ENCODE measurements at places on chromosomes 16 and 17.

DNA sequence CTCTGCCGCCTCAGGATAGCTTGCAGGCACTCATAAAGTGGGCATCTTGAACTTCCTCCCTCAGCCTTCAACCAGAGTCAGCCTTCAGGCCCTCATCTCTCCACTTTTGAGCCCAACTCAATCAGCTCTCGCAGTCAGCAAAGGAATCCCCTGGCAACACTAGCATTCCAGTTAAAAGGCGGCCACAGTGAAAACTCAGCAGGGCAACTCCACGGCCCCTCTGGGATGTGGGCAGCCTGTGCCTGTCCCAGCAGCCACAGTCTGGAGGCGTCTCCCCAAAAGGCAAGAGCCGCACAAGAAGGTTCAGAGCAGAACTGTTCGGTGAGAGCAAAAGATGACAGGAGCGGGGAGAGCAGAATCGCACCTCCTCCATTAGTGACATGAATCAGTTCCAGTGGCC lies 9.0 kb downstream of the TMEM11 start:
- no peak for DNase-seq

DNA sequence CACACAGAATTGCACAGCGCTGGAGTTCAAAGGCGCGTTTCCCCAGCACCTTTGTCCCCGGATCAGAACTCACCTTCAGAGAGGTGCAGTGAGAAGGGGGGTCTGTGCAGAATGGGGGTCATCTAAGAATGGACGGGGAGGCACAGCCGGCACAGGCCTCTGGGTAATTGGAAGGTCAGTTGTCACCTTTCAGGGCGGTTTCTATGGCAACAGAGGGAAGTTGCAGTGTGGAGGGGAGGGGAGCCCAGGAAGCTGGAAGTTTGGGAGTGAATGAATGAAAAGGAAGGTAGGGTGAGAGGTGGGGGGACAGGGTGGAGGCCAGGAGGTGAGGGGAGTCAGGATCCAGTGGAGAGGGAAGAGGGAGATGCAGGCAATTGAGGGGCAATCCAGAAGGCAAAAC lies 12.4 kb upstream of the KCNG4 start:
- DNase-seq: no peak

- no peak for DNase-seq
These were observed 48.3 kb upstream of the ERN1 start for GRCh38 chr17:64178011-64178825.

DNA sequence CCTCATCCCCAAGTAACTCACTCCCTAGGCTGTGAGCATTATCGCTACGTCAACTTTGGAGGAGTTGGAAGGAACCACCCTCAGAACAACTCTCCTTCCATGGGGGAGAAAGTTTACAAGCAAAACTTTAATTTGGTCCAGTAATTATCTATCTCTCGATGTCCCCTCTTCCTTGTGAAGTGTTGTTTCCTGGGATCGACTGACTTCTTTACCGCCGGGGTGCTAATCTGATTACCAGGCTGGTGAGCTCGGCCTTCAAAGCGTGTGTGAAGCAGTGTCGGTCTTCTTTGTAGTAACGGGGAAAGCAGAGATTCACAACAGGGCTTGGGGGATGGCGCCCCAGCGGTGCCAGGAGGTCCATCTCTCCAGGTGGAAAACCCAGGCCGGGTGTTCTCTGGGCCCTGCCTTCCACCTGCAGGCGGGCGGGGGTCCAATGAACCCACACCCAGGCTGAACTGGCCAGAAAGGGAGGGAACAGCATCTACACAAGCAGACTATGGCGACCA lies 14.5 kb upstream of the FOXF1 start:
- DNase-seq: no peak

- no peak for DNase-seq
These were observed 7.2 kb upstream of the HSD11B2 start for GRCh38 chr16:67423611-67424260.

GRCh38 chr16:55645986-55646385 lies 9.8 kb upstream of the SLC6A2 start:
- DNase-seq: no peak

DNA sequence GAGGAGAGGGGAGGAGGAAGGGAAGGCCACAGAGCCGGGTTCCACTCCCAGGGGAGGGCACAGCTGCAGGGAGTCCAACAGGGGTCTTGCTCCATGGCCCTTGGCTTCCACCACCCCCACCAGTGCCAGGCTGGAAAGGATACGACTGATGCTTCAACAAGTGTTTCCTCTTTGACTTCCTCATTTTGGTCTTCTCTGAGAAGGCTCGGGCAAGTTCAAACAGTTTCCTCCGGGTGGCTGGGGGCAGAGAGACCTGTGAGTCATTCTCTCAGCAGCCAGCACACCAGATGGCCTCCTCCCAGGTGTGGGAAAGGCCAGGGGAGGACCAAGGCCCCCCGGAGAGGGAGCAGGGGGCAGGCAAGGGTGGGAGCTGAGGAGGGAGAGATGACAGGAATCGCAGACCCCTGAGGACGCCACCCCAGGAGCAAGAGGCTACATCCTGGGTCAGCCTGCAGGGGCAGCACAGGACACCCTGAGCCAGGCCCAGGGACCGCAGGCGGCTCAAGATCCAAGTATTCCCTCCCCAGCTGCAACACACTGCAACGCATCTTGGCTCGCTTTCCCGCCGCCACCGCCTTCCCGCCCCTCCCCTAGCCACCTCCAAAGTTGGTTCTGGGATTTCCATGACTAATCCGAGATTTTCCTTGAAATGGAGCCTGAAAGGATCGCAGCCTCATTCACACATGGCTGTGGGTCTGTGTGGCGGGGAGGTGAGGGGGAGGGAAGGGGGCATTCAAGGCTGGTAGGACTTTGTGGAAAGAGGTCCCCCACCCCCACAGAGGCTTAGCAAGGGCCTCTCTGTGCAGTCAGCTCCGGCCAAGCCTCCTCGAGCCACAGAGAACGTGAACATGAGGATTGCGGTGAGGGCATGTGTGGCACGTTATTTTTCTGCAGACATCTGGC lies 18.4 kb upstream of the MRPS23 start:
- DNase-seq: no peak

GRCh38 chr16:52076801-52077201 lies 470.1 kb downstream of the TOX3 start:
- DNase-seq: no peak

GRCh38 chr16:89118361-89119165 lies 24.9 kb downstream of the ACSF3 start:
- DNase-seq: no peak

- no peak for DNase-seq
These were observed 2.5 kb downstream of the HS3ST2 start for GRCh38 chr16:22816475-22816874.
